ENCODE measurements at places on chromosomes 1 and 21.
A peak's percentile ranks its signal among the peaks of the same experiment; 100 is the strongest.

- no peak for DNase-seq
Observed at GRCh38 chr1:234915924-234916675, 212.5 kb downstream of the TOMM20 start.

- DNase-seq: peak; percentile 73
Observed at GRCh38 chr1:11838349-11839272, 9.0 kb downstream of the NPPA start.

- no peak for DNase-seq
Observed at GRCh38 chr1:33428661-33429060, 2.2 kb downstream of the PHC2 start.

DNA sequence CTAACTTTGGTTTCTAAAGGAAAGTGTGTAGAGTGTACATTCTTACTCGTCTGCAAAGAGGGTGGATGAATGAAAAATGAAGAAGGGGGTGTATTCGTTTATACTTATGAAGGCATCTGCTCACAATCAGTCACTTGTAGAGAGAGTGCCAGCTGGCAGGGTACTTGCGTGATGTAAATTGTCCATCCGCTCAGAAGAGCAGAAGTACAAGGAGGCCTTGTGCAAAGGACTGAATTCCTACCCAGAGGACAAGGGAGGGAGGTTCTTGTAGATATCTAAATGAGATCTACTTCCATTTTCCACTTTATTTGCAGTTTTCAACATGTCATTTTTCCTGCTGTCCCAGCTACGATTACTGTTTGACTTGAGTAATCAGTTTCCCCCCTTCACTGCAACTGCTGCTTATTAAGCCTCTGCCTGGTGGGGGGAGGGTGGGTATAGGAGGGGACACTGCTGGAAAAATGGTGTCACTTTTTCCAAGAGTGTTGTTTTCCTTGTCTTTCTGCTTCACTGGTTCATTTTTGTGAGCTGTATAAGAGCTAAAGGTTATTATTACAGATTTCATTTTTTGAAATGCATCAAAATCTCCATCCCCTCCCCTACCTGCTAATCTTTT is 67.3 kb downstream of the LAMC1 start:
- DNase-seq: no peak

DNA sequence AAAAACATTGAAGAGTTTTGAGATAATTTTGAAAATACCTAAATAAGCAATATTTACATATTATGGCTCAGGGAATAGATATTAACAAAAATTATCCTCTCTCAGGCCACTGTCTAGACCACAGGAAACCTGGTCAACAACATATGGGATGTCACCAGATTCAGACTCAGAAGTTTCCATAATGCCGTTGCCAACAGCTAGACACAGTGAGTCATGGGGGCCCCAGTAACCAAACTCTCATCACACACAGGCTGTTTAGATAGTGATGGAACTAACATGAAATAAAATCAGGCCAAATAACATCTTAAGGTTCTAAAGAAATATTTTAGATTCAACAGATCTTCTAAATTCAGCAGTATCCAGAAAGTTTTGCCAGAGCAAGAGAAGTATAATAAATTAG is 681.7 kb upstream of the ADAMTS5 start:
- no peak for DNase-seq

DNA sequence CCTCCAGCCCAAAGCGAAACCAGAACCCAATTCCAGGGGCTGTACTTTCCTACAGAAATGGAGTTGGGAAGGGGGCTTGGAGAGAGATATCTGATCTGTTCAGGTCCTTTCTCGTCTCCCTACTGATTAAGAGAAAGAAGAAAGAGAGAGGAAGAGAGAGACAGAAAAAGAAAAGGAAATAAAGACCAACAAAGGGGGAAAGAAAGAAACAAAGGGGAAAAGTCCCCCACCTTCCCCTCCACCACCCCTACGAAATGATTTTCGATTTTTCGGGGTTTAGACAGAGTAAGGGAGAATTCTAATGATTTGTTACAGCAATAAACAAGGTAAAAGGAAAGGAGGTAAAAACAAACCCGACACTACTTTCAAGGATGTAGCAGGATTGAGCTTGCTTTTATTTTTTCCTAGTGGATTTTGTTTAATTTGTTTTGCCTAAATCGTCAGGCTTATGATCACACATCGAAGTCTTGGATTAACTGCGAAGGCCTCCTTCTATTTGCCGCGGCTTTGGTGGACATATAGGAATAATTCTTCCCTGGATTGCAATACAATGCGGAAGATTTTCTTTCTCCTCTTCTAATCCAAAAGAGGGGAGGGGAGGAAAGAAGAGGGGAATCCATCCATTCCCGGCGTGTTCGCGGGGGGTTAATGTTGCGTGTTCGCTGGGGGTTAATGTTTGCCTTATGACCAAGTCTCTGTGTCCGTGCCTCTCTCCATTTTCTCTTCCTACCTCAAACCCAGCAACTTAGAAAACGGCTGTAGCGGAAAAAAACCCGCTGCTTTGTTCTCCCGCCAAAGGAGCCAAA is 1.9 kb downstream of the TAL1 start:
- DNase-seq: no peak

DNA sequence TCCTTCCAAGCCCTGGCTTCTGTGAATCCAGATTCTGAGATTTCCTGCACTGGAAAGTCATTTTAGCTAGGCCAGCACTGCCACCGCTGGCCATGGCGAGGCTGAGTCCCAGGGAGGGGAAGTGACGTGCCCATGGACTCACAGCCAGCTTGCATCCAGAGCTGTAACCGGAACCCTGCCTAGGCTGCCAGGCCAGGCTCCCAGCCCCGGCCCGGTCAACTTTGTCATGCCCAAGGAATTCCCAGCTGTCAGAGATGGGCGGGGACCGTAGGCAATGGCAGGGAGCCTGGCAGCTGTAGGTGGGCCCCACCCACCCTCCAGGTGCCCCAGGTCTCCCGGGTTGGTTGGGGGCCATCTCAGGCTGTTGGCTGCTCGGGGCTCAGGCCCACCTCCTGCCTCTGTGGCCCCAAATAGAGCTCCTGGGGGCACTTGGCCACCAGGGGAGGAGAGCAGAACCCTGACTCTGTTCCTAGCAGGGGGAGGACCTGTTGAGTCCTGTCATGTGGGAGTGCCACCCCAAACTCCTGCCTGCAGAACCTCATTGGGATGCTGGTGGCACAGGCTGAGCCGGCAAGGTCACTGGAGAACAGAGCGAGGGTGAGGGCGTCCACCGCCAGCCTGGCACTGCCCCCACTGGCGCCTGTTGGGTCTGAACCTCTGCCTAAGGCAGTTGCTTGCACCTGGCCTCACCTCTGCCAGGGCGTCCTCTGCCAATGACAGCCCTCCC is 57.8 kb downstream of the FOXO6 start:
- no peak for DNase-seq

- no peak for DNase-seq
Observed at GRCh38 chr1:221045842-221046831, 166.9 kb downstream of the HLX start.

DNA sequence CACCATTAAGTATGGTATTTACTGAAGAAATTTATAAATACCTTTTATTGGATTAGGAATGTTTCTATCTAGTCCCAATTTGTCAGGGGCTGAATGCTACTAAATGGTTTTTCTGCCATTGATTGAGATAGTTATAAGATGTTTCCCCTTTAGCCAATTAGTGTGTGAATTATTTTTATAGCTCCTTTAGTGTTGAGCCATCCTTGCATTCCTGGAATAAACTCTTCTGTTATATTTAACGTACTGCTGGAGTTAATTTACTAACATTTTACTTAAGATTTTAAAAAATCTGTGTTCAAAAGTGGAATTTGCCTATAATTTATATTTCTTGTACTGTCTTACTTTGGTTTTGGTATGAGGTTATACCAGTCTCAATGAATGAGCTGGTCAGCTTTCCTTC is 25.4 kb upstream of the LRRC3 start:
- no peak for DNase-seq

- DNase-seq: no peak
Observed at GRCh38 chr1:211381481-211382181, 55.0 kb downstream of the TRAF5 start.

GRCh38 chr1:157081707-157082106 is 17.9 kb downstream of the ETV3L start:
- no peak for DNase-seq

Data from activated T-cell treated with anti-CD3 and anti-CD28 coated beads for 4 hours (primary cell).